ENCODE measurements at places on chromosomes 4 and X. TPM values are rescaled to one million over a fixed set of nuclear protein-coding genes. Genes with fewer than 3 reads are reported as not detected.

DNA sequence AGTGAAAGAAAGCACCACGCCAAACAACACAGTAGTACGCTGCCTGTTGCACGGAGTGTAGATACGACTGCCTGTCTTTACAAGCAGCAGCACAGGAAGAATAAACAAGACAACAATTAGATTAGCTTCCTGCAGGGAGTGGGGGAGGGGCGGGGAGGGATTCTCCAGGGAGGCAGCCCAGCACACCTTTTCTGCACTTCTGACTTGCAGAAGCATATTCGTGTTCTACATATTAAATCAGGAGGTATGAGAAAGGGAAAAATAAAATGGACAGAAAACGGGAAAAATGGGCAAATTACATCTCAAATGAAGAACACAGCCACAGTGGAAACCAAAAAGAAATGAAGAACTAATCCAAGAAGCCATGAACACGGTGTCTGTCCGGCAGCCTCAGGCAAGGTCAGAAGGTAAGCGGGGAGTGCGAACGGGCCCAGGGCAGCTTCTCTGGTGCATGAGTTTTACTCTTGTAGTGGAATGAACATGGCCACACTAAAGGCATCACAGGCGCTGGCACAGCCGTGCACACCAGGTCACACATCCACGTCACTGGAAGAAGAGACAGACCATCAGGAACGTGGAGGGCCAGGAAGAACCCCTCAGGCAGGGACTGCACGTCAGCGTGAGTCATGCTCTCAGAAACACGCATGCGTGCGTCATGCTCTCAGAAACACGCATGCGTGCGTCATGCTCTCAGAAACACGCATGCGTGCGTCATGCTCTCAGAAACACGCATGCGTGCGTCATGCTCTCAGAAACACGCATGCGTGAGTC lies 20.1 kb upstream of the ADRA2C start:
- DNase-seq = no peak

OPRPN gene
- not detected for total RNA-seq

DNA sequence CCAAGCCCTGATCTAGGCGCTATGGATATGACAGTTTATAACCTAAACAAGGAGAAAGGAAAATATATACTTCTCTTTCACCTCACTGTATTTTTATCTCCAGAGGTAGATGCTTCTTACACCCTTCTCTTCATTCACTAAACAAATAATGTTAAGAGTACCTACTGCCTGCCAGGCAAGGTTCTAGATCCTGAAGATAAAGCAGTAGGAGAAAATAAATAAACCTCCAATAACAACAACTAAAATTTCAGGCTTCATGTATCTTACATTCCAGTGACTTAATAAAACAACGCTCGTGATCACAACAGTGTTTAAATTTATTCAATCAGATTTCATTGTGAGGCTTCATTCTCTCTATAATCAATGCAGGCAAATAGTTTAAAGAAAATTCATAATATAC lies 20.7 kb downstream of the PDGFC start:
- no peak for DNase-seq

DNA sequence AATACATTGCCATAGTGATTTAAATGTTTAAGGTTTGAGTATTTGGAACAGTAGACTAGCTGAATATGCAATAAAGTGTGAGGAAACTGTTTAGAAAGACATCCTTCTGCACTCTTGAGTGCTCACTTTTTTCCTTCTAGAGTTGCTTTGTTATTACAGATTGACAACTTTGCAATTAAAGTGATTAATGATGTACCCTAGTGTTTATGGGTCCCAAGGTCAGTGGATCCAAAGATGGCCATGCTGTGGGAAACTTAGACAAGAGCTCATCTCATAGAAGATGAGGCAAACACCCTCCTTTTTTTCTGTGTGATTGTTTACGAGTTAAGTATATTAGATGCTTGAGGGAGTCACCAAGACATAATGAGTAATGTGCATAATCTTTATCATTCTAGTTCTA lies 118.8 kb downstream of the PDLIM5 start:
- DNase-seq = no peak

APBB2 gene
- total RNA-seq = 25.1 TPM

DNA sequence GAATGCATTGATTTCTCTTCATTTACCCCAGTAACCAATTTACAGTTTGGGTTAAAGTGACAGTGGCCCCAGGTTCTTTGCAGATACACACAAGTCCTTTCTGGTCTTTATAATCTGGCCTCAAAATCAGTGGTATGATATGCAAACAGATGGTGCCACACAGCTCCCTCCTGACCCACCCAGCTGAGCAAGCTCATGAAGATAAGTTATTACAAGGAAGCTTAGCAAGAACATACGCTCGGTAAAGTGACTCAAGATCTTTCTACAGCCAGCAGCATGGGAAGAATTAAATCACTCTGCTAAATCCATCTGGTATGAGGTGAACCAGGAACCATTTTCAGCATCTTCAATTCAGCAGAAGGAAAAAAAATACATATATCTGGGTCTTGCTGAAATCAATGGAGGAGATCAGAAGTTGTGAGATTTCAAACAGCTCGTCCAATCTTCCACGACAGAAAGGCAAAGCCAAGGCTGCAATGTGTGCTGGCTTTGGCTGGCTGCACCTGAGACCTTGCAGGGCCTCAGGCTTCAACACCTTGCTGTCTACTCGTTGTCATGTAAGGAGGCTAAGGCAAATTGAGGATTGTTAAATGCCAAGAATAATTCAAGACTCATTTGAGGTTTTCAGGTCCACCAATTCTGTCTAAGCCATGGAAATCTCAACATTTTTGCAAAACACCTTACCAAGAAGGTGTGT lies 28.2 kb downstream of the SEL1L3 start:
- DNase-seq = no peak

RTL5 gene
- 4.5 TPM for total RNA-seq

GYPB gene
- not detected for total RNA-seq

DNA sequence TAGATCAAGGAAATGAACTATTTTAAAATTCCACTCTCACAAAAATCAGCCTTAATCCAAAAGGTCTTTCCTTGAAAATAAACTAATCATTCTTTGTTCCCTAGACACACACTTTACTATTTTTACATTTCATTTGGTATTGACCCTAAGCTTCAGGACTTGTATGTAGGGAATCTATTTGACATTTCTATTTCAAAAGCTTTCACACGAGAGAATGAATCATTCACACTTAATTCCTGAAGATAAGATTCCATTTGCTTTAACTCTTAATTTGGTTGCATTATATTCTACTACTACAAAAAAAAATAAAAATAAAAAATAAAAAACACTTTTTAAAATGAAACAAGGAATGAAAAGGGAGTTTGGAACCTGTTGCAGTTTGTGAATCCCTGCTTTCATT lies 43.7 kb downstream of the EDNRA start:
- no peak for DNase-seq

All from fibroblast of lung (primary cell).